D341Med (cell line): ENCODE measurements at places on chromosomes 12 and 14.

GRCh38 chr12:24522736-24523135 is 426.2 kb downstream of the BCAT1 start:
- no peak for DNase-seq

GRCh38 chr12:92471551-92471950 is 231.2 kb upstream of the PLEKHG7 start:
- DNase-seq: no peak

- no peak for DNase-seq
Measured at GRCh38 chr12:105485921-105486320, 155.4 kb downstream of the C12orf75 start.

- no peak for DNase-seq
Measured at GRCh38 chr12:71872972-71873371, 33.4 kb downstream of the TBC1D15 start.

GRCh38 chr12:68501226-68501625 is 109.5 kb upstream of the RAP1B start:
- no peak for DNase-seq

DNA sequence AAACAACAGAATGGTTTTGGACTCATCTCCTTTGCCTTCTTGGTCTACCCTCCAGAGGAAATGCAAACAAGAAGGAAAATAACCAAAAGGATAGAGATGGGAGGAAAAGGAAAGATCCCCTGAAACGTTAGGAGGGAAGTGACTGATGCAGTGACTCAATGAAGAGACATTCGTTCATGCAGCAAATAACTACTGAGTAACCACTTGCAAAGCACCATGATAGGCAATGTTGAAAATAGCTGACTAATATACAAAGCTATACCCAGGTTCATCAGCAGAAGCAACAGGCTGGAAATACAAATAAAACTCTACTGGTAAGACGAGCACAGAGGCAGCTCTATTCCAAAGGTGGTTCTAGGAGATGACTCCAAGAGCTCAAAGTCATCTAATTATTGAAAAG is 41.8 kb downstream of the R3HDM2 start:
- DNase-seq: no peak

GRCh38 chr14:92452471-92452870 is 61.1 kb upstream of the RIN3 start:
- DNase-seq: no peak

DNA sequence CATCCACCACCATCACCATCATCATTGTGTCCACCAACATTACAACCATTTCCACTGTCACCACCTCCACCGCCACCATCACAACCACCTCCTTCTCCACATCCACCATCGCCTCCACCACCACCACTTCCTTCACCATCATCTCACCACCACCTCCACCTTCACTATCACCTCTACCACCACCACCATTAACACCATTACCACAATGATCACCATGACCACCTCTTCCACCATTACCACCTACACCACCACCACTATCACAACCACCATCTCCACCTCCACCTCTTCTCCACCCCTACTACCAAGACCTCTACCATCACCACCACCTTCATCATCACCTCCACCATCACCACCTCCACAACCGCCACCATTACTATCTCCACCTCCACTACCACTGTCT is 16.4 kb downstream of the ISCU start:
- DNase-seq: no peak

DNA sequence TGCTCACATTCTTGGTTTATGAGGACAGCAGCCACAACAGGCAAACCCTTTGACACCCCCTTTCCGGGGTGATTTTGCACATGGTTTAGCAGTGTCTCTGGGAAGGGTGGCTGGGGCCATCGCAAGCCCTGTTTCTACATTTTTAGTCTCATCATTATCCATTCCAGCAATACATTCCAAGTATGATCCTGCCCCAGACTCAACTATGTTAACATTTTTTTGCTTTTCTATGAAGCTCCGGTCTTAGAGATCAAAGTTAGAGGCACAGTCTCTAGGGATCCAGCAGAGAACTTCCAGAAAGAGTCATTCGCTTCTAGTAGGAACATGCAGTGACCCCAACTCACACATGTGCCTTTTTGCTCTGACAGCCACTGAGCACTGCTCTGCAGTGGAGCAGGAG is 130.9 kb downstream of the TBX5 start:
- DNase-seq: no peak

GRCh38 chr12:42447371-42447786 is 121.4 kb downstream of the PPHLN1 start:
- DNase-seq: no peak

DNA sequence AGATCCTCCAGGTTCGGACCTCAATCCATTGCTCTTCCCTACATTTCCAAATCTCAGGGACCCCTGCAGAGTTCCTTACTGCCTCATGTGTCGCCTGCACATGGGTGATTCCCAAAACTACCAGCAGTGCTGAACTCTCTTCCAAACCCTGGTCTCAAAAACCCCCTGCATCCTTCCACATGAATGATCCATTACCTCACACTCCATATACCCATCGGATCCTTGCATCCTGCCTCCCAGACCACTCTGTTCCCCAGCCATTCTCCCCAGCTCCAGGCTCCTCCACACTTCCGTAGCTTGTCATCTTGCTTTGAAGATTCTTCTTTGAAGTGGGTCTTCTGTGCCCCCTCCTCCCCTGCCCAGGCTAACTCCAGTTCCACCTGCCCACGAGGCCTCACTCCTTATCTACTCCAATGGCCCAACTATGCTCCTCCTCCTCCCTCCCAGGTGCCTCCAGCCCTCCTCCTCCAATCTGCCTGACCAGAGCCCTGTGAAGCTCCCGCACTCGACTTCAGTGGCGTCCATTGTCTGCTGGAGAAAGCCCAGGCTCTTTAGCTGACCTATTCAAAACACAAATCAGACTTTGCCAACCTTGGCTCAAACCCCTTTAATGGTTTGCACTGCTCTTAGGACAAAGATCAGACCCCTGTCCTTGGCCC is 13.8 kb downstream of the RAPGEF3 start:
- no peak for DNase-seq

DNA sequence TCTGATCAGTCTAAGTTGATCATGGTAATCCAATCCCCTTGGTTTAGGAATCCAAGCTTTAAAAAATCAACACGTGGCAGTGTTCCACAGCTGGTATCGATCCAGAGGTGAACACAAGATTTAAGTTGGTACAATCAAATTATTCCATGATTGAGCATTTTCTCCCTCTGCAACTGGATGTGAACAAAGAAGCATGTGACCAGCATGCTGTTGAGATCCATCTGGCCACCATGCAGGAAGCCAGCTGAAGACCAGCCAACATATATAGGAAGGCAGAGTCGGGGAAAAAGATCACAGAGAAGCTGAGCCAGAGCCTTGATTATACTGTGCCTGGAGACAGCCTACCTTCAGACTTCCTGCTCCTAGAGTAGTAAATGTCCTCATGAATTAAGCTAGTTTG is 158.3 kb downstream of the SEC23A start:
- DNase-seq: no peak

DNA sequence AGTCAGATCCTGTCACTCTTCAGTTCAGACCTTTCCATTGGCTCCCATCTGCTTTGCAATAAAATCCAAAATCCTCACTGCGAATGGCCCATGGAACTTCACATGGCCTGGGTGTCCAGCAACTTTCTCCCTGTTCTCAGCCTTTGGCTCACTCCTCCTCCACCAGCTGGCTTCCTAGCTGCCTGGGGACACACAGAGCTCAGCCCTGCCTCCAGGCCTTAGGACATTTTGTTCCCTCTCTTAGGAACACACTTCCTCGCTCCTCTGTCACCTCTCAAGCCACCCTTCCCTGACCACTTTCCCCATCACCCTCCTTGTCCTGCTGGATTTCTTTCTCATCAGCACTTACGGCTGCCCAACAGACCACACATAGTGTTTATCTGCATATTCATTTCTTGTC is 419.6 kb downstream of the MED13L start:
- DNase-seq: no peak

GRCh38 chr12:91239481-91239880 is 56.9 kb upstream of the DCN start:
- DNase-seq: no peak

GRCh38 chr14:60301685-60302084 is 52.7 kb downstream of the PPM1A start:
- no peak for DNase-seq

DNA sequence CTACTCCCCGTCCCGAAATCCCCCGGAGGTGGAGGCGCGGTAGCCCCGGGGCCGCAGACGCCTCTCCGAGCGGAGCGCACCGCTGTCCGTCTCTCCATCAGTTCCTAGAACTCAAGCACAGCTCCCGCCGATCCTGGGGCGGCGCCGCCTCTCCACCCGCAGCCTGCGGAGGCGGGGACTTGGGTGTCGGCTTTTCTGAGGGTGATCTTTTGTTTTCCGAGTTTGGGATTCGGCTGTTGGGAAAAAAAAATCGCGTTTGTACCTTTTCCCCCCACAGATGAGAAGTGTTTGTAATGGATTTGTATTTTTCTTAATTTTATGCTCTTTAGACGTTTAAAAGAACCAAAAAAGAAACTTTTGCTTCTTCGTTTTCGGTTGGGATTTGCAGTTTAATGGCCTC is 26.6 kb downstream of the LRCOL1 start:
- no peak for DNase-seq

DNA sequence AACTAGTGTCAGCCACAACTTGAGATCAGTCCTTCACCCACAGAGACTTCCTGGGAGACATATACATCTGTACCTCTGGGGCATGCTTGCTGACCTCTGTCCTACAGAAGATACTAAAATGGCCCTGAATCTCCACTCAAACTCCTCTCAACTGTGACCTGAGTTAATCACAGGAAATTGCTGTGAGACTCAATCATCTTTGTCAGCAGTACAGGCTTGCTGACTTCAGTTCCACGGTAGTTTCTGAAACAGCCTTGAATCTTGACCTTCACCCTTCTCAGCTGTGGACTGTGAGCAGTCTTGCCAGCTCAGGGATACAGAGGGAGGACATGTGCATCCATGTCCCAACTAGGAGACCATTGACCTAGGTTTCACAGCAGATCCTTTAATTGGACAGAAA is 1.4 kb upstream of the KLRC1 start:
- no peak for DNase-seq

DNA sequence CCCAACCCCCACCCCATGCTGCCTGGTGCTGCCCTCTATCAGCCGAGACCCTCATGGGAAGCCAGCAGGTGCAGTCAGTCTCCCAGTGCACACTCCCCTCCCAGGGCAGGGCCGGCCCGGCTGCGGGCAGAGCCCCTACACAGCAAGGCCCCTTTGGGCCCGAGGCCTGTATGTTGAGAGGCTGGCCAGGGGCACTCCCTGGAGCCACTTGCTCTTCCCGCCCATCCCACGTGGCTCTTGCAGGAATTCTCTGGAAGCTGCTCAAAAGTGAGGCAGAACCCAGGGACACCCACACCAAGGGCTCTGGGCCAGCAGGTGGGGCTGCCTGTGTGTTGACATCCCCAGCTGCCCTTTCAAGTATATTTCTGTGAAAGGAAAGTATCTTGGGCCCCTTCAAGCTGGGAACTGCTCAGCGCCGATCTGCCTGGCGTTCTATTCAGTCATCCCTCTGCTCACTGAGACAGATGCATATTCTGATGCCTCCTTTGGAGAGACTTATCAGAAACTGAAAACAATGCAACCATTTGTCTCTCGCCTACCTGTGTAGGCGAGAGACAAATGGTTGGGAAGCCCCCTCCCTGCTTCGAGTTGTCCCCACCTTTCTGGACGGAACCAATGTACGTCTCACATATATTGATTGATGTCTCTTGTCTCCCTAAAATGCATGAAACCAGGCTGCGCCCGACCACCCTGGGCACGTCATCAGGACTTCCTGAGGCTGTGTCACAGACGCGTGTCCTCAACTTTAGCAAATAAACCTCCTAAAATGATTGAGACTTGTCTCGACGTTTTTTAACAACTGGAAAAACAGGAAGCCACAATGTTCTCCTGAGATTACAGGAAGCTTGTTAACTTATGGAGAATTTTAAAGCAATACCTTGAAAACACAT is 6.0 kb downstream of the GPR132 start:
- peak; percentile 44 for DNase-seq

- no peak for DNase-seq
Measured at GRCh38 chr12:26389343-26389742, 194.0 kb downstream of the SSPN start.

GRCh38 chr12:49903700-49904423 is at the start of gene FAIM2:
FAIM2 (minus strand) TSS chr12:49903900; CDS start chr12:49903792, 108 bp downstream.
- DNase-seq: no peak

DNA sequence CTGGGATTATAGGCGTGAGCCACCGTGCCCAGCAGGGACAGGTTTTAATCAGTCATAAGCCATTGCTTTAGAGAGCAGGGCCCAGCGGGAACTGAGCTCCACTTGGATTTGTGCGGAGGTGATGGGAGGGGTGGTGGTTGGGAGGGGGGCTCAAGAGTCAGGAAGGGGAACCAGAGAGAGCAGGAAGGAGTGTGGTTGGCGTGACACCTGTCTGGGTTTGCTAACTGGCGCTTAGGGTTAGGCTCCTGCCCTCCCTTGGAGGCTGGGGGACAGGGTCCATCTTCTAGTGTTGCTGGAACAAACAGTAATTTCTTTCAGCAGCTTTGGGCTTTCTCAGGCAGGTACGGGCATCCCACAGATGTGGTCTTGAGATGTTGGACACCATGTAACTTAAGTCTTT is 7.5 kb upstream of the ALDH2 start:
- no peak for DNase-seq

GRCh38 chr12:42094277-42094676 is 50.4 kb downstream of the GXYLT1 start:
- no peak for DNase-seq

DNA sequence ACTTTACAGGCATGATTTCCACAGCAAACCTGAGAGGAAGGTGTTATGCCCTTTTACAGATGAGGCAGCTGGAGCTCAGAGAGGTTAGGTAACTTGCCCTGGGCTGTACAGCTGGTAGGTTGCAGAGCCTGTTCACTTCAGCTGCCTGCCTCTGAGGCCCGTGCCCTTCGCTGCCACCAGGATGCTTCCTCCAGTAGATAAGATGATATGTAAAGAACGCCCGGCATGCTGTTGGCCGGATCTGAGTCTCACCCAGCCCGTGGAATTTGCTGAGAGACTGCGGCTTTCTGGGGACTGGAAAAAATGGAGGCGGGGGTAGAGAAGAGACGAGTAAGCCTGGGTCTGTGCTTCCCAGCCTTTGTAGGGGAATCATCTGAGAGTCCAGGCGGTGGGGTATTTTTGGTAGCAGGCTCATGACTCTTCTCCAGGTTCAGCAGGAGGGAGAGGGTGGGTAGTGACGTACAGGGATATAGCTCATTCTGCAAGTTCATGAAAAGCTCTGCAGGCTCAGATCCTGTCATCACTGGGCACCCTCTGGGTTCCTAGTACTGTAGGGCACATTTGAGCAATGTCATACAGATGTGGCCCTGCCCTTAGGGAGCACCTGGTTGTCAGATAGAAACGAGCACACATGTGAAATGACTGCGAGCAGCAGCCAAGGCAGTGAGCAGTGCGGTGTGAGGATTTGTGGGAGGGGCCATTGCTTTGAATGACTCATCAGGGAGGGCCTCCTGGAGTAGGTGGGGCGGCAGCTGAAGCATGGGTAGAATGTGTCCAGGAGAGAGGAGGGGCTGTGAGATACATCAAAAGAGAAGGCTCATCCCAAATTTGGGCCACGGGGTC is 159.4 kb downstream of the TSPAN9 start:
- DNase-seq: no peak

GRCh38 chr14:61525293-61526011 is 169.9 kb upstream of the HIF1A start:
- no peak for DNase-seq
